ENCODE measurements at places on chromosomes 7 and 10.

- no peak for DNase-seq
Observed at GRCh38 chr7:95907337-95907736, 135.0 kb downstream of the DYNC1I1 start.

- DNase-seq: no peak
Observed at GRCh38 chr7:128974241-128974934, 36.7 kb downstream of the IRF5 start.

- no peak for DNase-seq
Observed at GRCh38 chr10:78462726-78463228, 429.1 kb downstream of the RPS24 start.

DNA sequence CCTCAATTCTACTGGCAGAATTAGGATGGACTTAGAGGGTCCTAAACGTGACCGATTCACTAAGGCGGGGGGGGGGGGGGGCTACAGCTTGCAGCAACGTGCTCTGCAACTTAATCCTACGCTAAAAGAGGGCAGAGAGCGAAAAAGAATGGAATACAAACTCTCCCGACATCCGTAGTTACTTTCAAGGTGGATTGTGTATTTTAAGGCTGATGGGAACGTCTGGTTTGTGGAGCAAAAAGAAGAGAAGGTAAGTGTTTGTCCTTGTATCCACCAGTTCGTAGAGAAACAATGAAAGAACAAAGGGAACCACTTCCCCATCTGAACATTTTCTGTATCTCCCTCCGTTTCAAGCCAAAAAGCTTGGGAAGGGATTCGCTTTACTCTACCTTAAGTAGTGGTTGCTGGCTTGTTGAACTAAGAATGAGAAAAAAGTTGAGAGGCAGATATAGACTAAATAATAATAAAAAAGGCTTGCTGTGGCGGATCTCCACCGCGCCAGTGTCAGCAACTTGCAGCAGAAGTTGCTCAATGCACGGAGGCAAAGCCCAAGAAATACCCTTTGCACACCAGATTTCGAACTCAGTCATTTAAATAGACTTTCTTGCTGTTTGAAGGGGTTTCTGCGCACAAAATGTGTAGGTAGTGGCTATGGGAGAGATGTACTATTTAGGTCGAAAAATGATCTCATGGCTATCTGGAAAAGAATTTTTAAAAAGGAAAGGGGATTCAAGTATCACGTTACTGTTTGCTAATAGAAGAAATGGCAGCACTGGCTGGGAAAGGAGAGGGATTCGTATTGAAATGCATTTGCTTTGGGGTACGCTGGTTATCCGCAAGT lies 736 bp downstream of the SKIDA1 start:
- DNase-seq: no peak

DNA sequence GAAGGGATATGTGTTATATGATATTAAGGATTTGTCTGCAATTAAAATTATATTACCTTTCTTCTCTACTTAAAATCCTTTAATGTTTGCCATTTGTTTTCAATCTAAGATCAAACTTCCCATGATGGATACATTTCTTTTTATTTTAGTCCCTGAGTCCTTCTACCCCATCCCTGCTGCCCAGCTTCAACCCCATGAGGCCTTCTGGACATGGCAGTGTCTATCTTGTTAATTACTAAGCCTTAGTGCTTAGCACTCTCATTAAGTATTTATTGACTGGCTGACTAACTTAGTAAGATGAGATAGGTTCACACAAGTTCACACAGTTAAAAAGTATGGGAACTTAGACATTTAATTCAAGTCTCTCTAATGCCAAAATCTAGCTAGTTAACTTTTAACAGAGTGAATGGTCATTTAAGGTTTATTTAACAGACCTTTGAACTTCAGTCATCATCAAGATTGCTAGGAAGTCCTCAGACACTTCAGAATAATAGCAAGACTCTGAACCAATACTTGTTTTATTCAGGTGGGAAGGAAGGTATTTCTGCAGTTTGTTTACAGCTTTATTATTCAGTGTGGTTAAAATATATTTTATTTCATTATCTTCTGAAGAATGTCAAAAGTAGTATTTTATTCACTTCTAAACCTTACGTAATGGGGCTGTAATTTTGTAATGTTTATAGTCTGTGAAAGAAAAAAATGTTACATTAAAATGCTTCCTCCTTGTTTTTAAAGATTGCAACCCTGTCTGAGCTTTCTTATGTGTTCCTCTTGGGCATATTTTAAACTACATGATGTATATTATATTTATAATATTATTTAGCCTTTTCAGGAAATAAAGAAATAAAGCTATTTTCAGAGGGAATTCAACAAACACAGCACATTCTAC lies 848.9 kb downstream of the REEP3 start:
- no peak for DNase-seq

- DNase-seq: no peak
Observed at GRCh38 chr7:80630608-80631405, 7.6 kb upstream of the CD36 start.

DNA sequence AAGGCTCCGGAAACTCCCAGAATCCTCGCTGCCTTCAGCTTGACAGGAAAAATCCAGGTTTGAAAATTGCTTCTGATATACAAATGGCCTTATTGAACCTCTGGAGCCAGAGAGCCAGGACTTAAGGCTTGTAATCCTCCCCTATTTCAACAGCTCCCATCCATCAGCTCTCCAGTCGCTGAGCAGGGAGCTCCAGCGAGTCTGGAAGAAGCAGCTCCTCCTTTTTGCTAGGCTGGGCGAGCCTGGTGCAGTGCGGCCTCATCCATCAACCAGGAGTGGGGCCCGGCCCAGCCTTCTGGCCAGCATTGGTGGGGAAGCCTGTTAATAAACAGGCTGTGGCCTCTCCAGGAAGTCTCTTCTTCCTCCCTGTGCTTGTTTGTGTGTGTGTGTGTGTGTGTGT lies 424.4 kb downstream of the TCERG1L start:
- no peak for DNase-seq

DNA sequence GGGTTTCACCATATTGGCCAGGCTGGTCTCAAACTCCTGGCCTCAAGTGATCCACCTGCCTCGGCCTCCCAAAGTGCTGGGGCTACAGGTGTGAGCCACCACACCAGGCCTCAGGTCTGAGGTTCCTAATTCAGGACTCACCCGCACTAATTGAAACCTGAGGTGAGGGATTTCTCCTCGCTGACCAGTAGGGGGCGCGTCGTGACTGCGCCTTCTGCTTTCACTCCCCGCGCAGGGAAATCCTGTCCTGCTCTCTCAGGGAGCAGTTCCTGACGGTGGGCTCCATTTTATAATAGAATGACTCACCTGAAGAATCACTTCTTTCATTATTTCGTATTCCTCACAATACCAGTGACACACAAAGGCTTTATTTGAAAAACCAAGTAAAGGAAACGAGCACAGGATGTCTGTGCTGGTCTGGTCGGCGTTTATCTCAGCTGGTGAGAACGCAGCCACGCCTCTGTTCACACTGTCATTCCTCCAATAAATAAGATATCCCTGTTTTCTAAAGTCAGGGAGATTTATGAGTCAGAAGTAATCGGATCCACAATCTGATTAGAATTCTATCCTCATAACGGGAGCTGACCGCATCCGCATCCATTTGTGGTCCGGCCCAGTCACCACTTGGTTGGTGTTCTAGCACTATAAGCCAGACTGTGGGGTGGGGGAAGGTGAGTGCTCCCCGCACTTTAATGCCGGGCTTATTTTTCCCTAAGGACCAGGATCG lies 35.4 kb downstream of the BAG3 start:
- DNase-seq: peak; percentile 71

DNA sequence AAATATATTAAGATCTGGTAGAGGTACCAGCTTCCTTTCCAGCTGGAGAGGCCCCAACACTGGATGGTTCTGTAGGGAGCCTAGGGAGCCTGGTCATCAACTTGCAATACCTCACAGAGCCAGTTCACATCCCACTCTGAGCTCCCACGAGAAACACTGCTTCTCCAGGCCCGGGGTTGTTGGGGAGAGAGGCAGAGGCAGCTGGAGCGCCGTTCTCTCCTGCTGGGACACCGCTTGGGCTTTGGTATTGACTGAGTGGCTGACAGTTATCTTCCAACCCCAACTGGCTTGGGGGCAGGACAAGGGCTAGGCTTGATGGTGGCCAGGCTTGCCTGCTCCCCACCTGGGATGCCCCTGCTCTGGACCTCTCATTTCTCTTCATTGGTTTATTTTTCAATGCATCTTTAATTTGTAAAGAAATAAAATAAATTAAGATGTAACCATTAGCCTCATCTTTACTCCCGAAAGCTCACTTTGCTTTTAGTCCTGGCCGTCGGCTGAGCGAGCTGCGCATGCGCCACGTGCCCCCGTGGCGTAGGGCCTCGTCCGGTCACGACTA lies 10.0 kb upstream of the CHCHD1 start:
- DNase-seq: peak; percentile 62

- no peak for DNase-seq
Observed at GRCh38 chr7:10696064-10696463, 277.6 kb upstream of the PHF14 start.

Measured in stimulated activated CD8-positive, alpha-beta memory T cell treated with anti-CD3 and anti-CD28 coated beads, Interleukin-4, amount 100 ng/mL, for 1 hour (primary cell).